ENCODE measurements at places on chromosomes 6 and 20.

- peak; percentile 60 for DNase-seq
Observed at GRCh38 chr6:31094389-31094881, 17.9 kb downstream of the C6orf15 start.

DNA sequence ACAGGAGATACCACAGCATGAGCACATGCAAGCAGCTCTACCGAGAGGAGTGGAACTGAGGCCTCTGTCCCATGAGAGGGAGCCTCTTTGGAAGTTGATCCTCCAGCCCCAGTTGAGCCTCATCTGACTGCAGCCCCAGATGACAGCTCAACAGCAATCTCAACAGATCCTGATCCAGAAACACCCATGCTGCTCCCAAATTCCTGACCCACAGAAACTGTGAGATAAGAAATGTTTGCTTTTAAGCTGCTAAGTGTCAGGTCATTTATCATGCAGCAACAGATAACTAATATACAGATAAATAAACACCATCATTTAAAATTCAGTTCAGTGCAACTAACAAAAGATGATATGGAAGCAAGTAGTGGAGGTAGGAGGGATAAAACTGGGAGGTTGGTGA, 4.8 kb upstream of the ARFGEF2 start:
- no peak for DNase-seq

DNA sequence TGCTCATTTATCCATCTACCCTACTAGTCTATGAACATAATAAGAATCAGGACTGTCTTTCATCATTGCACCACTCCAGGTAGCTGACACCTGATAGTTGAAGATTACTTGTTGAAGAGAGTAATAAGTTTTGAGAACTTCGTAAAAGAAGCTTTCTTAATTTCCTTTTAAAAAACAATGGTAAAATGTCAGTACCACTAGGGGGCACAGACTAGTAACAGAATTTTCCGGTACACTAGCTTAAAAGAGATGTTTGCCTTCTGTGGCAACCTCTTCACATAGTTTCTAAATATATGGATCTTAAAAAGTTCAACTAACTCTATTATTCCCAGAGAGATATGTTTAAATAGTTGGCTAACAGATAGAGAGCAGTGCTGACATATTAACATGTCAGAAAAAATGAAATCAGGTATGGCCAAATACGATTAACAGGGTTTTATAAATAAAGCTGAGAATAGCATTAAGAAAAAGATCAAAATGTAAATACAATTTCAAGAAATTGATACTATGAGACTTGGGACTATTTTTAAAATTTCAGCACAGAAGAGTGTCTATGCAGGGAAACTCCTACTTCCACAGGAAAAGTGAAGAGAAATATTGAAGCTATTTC, 5.4 kb upstream of the KCNQ5 start:
- no peak for DNase-seq

- DNase-seq: no peak
Observed at GRCh38 chr6:46815130-46815529, 21.9 kb downstream of the MEP1A start.

GRCh38 chr6:127918506-127919427, 17.9 kb upstream of the THEMIS start:
- DNase-seq: no peak

DNA sequence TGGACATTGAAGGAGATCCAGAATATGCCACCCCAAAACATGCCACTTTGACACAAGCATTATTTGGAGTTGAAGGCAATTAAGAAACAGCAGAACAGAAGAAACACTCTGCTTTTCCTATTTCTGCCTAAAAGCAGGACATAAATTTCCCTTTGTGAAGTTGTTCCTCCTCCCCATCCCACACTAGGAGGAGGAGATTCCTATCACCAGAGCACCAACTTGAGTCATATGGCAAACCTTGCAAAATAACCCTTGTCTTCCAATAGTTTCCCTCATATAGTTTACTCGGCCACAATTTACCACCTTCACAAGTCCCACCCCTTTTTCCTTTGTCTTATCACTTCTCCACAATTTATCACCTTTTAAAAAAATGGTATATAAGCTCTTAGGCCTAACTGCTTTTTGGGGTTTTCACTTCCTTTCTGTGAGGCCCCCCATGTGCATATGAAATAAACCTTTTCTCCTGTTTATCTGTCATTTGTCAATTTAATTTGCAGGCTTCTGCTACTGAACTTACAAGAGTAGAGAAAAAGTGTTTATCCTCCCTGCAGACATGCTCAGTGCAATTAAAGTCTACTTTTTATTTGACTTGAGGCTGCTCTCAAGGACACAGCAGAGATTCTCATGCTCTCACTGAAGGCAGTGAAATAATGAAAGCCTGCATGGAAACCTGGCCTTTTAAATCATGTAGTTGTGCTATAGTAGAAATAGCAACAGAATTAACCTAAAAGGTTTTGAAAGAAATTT, 2.8 kb upstream of the RAB23 start:
- no peak for DNase-seq

DNA sequence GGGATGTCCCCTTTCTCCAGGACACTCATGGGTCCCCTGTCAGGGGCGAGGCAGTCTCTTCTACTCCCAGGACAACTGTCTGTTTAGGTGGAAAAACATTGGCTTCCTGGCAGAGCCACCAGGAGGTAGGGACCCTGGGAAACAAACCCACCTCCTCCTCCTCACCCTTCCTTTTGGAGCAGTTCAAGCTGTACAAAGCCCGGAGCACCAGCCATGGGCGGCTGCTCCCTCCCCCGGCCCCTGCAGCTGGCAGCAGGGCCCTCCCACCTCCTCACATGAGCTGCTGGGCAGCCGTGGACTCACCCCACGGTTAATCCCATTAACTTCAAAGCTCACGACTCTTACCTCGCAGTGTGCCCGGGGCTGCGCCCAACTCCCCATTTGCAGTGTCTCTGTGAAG, 48.6 kb downstream of the CDH4 start:
- DNase-seq: no peak

- no peak for DNase-seq
Observed at GRCh38 chr6:39301606-39302005, 12.6 kb downstream of the KCNK17 start.

GRCh38 chr6:836276-836853, 143.4 kb upstream of the EXOC2 start:
- DNase-seq: no peak

GRCh38 chr6:40353967-40354452, 233.2 kb downstream of the LRFN2 start:
- no peak for DNase-seq

Data from activated CD4-positive, alpha-beta memory T cell treated with anti-CD3 and anti-CD28 coated beads for 36 hours (primary cell).